ENCODE measurements at places on chromosomes 12 and 14.
A peak's percentile ranks its signal among the peaks of the same experiment; 100 is the strongest.

GRCh38 chr12:22340143-22340542 lies 5.6 kb upstream of the ST8SIA1 start:
- no peaks in the 10 kb centered on the region for H3K27me3 ChIP-seq
- no peaks in the 10 kb centered on the region for H3K36me3 ChIP-seq
- DNase-seq, result no peak
- H3K4me1 ChIP-seq, result no peaks in the 10 kb centered on the region
- H3K4me3 ChIP-seq, result no peak overlapping the region
- no peak overlapping the region for H3K27ac ChIP-seq

- H3K27ac ChIP-seq, result no peak overlapping the region
- no peaks in the 10 kb centered on the region for H3K36me3 ChIP-seq
- no peak for DNase-seq
Measured at GRCh38 chr14:96184737-96185136, 19.9 kb upstream of the BDKRB2 start.

DNA sequence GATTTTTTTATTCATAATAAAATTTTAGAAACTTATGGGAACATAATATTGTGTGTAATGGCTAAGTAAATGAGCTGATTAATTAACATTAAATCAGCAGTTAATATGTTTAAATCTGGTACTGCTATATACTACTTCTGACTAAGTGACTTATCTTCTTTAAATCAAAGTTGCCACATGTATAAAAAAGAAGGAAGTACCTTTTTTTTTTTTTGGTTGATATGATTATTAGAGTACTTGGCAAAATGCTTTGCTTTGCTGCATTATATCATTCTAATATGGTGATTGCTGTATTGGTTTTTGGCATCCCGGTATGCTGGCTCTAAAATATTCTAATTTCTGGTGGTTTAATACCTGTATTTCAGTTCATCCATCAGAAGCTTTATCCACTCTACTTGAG lies 319.1 kb upstream of the RGS6 start:
- no peak for DNase-seq
- H3K27ac ChIP-seq, result no peak overlapping the region
- H3K4me3 ChIP-seq, result no peak overlapping the region

- no peaks in the 10 kb centered on the region for H3K4me1 ChIP-seq
- H3K27ac ChIP-seq, result no peak overlapping the region
- no peak overlapping the region for H3K4me3 ChIP-seq
- H3K36me3 ChIP-seq, result no peaks in the 10 kb centered on the region
Measured at GRCh38 chr14:57736391-57736790, 129.5 kb downstream of the SLC35F4 start.

- no peak overlapping the region for H3K4me3 ChIP-seq
- no peak overlapping the region for H3K27ac ChIP-seq
- H3K36me3 ChIP-seq, result no peaks in the 10 kb centered on the region
- peaks cover 2% of the 10 kb centered on the region for H3K27me3 ChIP-seq
- H3K4me1 ChIP-seq, result peaks cover 2% of the 10 kb centered on the region
Measured at GRCh38 chr12:95970905-95971304, 25.2 kb downstream of the HAL start.

GRCh38 chr14:31967669-31967975 lies 109.5 kb upstream of the ARHGAP5 start:
- no peak overlapping the region for H3K27ac ChIP-seq
- peaks cover 11% of the 10 kb centered on the region for H3K4me1 ChIP-seq
- no peak overlapping the region for H3K4me3 ChIP-seq
- no peaks in the 10 kb centered on the region for H3K36me3 ChIP-seq
- no peak for DNase-seq
- H3K27me3 ChIP-seq, result no peaks in the 10 kb centered on the region

DNA sequence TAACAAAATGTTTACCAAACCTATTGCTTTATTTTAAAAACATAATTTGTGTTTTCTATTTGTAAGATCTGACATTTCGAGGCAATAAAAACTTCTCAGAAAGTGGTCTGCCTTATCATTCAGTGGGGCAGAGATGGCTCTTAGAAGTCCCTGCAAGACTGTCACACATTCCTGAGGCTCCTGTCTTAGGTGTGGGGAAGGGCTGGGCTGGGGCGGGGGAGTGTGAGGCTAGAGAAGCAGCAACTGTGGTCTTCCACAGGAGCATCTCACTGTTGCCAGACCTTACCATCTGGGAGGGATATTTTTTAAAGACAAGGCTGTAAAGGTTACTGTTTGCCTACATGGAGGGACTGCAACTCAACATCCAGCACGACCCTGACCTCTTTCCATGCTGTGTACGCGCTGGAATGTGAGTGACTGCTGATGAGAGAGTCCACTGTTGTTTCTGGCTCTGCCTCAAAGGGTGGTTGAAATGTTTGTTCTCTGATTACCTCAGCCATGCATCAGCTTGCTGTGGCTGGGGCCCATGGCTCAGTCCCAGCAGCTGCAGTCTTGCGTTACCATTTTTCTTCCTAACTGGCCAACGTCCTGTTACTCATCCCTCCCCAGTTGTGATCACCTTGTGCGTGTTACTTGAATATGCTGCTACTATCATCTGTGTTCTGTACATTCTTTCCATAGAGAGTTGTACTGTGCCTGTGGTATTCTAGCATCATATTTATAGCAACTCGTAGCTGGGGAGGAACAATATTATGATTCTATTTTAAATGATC lies 12.4 kb downstream of the ERG28 start:
- no peak for DNase-seq
- H3K27me3 ChIP-seq, result no peaks in the 10 kb centered on the region
- no peak overlapping the region for H3K27ac ChIP-seq
- peaks cover 30% of the 10 kb centered on the region for H3K36me3 ChIP-seq
- no peaks in the 10 kb centered on the region for H3K4me1 ChIP-seq

DNA sequence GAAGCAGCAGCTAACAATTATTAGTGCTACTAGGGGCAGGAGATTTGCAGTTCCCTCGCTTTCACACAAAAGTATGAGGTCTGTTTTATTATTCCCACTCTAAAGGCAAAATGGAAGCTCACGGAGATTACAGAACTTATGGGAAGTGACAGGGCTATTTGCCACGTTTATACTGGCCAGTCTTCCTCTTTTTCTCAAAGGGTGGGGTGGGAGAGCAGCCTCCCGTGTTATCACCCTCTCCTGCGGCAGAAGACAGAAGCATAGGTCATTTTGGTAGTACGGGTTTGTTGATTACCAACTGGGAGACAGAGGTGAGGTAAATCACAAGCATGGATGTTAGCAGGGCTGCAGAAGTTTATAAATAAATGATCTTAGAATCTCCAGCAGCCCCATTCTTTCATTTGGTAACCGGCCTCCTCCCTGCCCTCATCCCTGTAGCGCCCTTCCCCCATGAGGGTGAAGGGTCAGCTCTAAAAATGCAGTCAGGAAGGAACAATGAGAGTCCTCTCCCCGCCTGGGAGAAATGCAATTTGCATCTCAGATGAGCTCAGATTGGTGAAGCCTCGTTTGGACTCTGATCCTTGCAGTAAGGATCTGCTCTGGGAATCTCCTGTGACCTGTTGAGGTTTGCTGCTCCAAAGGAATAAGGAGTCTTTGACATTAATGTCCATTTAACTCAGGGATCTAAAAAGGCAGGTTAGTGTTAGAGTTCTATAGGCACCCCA lies 44.7 kb upstream of the SINHCAF start:
- DNase-seq, result peak; percentile 82
- peak overlapping the region; percentile 92 for H3K27ac ChIP-seq
- H3K36me3 ChIP-seq, result no peaks in the 10 kb centered on the region

Data from neuronal stem cell (in vitro differentiated cells).